Activated T-helper 17 cell treated with anti-CD3 and anti-CD28 coated beads, Interleukin-2, amount 50 U/mL, for 72 hours (primary cell): ENCODE measurements at places on chromosomes 7 and 10. TPM values are rescaled to one million over a fixed set of nuclear protein-coding genes. Genes with fewer than 3 reads are reported as not detected.

Gene CPXM2
- total RNA-seq = not detected

Gene ATRNL1
- 1.5 TPM for total RNA-seq

Gene TMEM178B
- 2.1 TPM for total RNA-seq

Gene GPR15LG
- total RNA-seq = not detected

Gene GATA3
- total RNA-seq = 25.2 TPM

Gene ALOX5
- 7.9 TPM for total RNA-seq

Gene CABCOCO1
- not detected for total RNA-seq

Gene LIPM
- not detected for total RNA-seq
